ENCODE measurements at places on chromosomes 1 and 21.
A peak's percentile ranks its signal among the peaks of the same experiment; 100 is the strongest.

DNA sequence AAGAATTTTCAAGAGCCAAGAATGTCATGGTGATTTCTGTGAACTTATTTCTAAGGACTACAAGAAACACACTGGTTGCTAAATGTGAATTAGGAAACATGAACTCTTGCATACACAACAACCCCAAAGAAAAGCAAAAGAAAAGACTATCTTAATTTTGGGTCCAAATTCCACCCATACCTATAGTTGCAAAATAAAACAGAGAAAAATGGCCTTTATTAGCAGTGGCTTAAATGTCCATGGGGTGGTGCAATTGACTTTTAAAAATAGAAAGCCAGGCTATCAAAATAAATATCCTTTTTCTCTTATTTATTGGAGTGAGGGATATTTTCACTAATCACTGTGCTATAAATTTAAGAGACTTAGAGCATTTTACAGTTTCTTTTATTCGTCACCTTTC, 80.9 kb upstream of the DPYD start:
- DNase-seq = no peak

DNA sequence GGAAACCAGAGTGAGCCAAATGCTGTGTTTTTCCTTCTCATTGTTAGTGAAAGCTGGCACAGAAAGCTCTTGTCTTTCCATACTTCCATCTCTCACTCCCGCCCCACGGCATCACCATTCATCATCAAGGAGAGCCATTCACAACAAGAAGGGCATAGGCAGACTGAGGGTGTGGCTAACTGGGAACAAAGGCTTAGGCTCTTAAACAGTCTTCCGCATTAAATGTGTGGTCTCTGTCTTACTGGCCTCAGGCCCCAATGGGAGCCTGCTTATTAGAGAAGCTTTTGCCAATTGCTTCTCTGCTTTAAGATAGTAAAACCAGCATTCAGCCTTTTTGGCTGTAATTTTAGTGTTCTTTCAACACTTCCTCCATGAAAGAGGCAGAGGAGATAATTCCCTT, 51.4 kb downstream of the TNFSF18 start:
- no peak for DNase-seq

- no peak for DNase-seq
These were observed 75.5 kb upstream of the MACF1 start for GRCh38 chr1:39128959-39129358.

- peak; percentile 6 for DNase-seq
These were observed 361.5 kb upstream of the AJAP1 start for GRCh38 chr1:4292861-4293260.

DNA sequence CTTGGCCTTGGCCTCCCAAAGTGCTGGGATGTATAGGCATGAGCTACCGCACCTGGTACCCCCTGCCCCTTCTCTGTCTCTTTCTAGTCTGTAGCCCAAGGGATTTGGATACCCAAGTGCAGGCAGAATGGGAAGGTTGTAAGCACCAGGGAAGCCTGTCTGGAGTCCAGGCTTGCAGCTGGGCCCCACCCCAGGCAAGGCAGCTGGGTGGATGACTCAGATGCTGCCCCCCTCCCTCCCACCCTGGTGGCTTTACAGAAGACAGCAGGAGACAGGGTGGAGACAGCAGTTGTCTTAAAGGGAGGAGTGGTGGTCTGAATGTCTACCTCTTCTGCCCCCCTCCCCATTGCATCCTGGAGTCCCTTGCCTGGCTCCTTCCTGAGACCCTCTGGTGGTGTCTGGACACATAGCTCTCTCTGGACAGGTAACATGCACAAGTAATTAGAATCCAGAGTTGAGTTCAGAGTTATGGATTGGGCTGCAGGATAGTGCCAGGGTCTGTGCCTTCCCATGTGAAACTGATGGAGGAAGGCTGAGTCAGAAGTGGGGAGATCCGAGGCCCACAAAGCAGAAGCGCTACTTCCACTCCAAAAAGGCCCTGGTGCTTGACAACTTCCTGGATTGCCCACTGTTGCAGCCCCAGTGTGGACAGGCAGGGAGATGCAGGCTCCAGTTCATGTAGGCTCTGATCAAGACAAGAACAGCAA, 5.1 kb downstream of the LMNA start:
- DNase-seq = peak; percentile 95

DNA sequence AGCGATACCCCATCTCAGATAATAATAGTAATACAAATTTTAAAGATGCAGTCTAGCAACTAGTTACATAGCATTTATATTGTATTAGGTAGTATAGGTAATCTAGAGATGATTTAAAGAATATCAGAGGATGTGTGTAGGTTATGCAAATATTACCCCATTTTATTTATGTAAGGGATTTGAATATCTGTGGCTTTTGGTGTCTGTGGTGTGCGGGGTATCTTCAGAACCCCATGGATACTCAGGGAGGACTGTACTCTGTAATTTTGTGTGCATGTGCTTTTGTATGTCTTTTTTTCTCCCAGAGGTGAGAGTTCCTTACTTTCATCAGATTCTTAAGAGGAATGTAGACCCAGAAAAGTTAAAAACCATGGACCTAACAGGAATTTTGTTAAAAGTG, 12.8 kb downstream of the RNF2 start:
- no peak for DNase-seq

DNA sequence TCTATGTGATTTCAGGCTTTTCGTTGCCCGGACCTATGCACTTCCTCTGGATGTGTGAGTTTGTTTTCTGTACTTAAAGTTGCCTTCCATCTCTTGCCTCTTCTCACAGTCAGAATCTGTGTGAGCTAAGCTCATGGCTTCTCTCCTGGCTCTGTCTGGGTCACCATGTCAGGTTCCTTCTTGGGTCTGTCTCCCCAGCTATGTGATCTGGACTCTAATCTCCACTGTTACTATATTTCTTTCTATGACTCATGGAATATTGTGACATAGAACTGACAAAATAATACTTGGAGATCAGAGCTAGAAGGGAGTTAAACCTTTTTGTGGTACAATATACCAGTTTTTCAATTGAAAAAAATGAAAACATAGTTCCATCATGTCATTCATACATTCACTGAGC, 172.7 kb upstream of the FGGY start:
- no peak for DNase-seq

- peak; percentile 75 for DNase-seq
These were observed 31.1 kb downstream of the ALG14 start for GRCh38 chr1:95041491-95042165.

DNA sequence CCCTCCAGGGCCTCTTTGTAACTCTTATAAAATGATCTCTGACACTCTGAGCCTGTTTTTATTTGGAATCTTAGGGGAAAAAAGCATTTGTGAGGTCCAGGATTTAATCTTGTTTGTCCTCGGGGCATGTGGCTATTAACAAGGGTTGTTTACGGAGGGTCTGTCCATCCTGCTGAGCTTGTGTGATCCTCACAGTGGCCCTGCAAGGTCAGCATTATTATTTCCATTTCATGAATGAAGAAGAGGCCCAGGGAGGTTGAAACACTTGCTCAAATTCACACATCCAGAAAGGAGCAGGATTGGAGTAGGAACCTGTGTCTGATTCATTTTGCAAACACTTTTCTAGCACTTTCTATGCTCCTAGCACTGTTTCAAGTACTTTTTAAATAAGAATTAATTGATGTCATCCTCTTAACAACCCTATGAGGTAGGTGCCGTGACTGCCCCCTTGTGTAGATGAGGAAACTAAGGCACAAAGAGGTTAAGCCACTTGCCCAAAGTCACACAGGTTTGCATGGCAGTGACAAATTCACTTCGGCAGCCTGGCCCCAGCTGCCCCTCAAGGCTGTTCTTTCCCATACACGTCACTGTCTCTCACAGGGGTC, 178.9 kb downstream of the MIS18A start:
- DNase-seq = no peak

DNA sequence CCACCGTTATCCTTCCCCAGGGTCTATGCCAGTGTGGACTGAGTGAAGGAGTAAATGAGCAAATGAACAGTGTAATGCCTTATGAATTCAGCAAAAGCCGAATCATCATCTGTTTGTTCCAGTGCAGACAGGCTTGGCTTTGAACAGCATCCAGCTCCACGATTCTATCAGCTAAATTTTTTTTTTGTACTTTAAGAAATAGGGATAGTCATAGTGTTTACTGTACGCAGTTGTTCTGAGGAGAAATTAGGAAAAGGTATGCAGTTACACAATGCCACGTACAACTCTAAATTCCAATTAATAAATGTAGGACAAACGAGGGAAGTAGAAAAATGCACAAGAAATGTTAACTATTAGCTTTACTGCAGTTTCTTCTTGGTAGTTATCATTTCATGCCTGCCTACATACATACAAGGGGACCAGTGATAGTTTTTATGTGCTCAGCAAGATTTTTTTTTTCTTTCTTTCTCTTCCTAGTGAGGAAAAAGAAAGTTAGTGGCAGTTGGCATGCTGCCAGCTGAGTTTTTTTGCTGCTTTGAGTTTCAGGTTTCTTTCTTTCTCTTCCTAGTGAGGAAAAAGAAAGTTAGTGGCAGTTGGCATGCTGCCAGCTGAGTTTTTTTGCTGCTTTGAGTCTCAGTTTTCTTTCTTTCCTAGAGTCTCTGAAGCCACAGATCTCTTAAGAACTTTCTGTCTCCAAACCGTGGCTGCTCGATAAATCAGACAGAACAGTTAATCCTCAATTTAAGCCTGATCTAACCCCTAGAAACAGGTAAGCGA, at the start of gene IFI44L:
Gene IFI44L (plus strand): TSS at position 646 of the 777 bp plus-strand sequence. CDS start 7,468 bp downstream, outside the sequence.
- DNase-seq = no peak

DNA sequence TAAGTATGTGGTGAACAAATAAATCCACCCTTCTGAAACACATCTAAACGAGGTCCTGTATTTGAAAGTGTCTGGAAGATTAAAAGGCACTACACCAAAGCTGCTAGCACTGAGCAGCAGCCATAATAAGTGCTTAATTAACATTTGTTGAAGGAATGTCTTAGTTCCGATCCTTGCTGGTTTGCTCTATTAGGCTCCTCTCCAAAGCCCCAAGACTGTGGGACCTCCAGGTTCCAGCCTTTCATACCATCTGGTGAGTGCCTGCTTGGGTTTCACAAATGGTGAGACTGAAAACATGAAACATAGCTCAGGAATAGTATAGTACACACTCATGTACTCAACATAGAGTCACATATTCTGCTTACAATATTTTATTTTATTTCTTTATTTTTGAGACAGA, 640 bp upstream of the CYP2J2 start:
- no peak for DNase-seq

- DNase-seq = no peak
These were observed 8.4 kb upstream of the PIGR start for GRCh38 chr1:206954459-206955342.

GRCh38 chr1:160056648-160057169, 13.3 kb downstream of the KCNJ10 start:
- no peak for DNase-seq

- peak; percentile 83 for DNase-seq
These were observed 43.1 kb downstream of the FOXO6 start for GRCh38 chr1:41404308-41404761.

GRCh38 chr1:207486198-207486597, 9.8 kb upstream of the CR1 start:
- DNase-seq = no peak

- peak; percentile 89 for DNase-seq
These were observed 115.0 kb downstream of the TGFB2 start for GRCh38 chr1:218459878-218460711.

DNA sequence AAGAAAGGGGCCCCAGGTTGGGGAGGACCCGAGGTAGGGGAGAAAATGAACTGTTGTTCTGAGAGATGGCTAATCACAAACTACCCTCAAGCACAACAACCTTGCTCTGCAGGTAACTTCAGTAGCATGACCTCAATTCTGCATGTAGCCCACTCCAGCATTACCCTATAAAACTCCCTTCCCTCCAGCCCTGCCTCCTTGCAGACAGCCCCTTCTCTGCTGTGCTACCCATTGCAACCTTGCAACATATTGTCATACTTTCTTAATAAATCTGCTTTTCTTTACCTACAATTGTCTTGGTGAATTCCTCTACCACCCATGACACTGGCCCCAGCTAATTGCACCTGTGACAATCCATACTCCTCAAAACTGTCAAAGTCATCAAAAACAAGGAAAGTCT, 428.9 kb downstream of the MATN1 start:
- no peak for DNase-seq

GRCh38 chr1:182173808-182174512, 112.4 kb upstream of the ZNF648 start:
- DNase-seq = no peak

DNA sequence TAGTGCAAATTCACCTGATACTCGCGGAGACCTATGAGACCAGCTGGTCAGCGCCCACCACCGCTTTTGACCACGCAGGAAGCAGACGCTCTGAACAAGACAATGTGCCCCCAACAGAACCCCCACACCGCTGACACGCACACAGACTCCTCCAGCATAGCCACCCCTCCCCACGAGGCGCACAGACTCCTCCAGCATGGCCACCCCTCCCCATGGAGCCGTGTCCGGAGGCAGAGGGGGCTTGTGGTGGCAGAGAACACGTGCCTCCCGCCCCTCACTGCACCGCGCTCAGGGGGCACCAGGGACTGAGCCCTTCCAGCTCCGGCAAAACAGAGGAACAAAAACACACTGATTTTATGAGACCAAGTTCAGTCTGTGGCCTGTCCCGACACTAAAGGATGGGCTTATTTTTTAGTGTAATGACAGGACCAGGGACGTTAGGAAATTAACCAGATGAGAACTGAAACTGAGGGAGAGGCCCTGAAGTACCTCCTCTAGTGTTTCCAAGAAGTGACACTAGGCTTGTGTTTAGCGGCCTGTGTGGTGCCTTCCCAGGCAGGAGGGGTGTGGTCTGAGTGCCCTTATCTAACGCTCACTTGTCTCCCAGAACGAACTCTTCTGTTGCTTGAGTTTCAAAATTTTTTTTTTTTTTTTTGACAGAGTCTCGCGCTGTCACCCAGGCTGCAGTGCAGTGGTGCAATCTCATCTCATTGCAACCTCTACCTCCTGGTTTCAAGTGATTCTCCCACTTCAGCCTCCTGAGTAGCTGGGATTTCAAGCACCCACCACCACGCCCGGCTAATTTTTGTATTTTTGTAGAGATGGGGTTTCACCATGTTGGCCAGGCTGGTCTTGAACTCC, 10.0 kb upstream of the AGPAT3 start:
- no peak for DNase-seq

DNA sequence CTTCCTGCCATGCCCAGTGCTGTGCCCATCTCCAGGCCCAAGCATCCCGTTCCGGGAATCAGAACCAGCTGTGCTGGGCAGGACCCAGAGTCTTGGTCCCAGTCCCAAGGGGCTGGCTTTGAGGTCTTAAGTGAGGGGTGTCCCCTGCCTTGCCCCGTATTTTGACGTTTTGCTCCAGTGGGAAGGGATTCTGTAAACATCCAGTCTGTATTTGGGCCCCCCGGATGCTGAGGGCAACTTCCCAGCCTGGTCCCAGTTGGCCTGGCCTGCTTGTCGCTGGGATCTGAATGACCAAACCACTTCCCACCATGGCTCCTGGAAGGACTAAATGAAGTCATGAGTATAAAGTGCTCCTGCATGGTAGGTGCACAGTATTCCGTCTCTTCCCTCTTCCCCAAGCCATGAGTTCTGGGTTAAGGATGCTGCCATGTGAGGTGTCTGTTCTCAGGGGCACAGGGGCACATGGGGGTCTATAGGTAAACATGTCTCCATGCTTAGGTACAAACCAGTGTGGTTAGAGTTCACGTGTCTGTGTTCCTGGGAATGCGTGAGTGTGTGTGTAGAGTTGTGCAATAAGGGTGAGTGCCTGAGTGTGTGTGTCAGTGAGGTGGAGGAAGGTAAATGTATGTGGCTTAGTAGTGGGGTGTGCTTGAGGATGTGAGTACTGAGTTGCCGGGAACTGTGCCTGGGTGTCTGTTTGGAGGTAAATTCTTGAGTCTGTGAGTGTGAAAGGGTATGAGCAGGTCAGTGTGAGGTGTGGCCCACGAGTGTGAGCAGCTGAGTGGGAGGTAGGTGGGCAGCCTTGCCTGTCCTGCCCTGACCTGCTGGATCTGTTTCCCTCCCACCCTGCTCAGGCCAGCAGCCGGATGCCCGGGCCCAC, 1.5 kb downstream of the B4GALT2 start:
- DNase-seq = no peak
